ENCODE measurements at places on chromosomes 12 and 14.

GRCh38 chr14:75323571-75323970 is 44.9 kb downstream of the FOS start:
- peak; percentile 15 for DNase-seq

DNA sequence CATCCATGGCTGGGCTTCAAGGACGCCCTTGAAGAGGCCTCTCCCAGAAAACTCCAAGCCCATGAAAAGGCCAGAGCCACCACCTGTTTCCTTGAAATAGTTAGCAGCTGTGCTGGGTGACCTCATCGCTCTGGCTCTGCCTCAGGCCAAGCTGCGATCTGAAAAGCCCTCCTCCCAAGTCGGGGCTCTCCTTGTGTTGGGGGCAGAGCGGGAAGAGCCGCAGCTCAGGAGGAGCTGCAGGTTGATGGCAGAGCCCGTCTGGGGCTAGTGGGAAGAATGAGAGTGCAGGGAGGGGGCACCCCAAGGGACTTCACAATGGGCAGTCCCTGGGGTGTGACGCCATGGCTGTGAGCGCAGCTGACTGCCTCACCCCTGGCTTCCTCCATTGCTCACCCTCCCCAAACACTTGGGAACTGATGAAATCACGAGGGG is 50.0 kb upstream of the STON2 start:
- peak; percentile 38 for DNase-seq

GRCh38 chr14:96224480-96225096 is 19.9 kb downstream of the BDKRB2 start:
- DNase-seq: no peak

DNA sequence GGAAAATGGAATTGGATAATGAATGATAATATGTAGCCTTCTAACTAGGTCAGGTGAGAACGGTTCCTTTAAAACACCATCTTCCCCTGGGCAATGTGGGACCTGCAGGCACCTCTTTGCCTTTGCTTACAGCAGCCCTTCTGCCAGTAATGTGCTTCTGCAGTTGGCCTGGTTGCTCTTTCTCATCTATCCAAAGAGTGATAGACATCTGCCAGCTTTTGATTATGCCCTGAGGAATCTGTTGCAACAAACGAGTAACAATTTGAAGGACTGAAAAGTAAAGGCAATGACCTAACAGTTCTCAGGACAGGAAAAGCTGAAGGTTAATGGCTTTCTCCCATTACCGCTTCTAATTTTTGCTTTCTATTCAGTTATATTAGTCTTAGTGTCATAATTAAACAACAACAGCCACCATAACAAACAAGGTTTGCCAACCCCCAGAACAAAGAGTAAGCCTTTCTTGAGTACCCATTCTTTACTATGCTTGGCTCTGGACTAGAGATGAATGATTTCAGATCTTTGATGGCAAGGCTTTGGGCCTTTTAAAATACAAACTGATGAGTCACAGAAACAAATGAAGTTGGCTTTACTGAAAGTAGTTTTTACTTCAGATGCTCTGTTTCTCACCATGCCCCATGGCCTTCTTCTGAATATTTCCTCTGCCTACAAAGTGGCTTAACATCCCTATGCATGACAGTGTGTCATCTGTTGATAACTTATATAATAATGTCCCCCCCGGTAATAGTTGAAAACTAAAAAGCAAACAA is 76.1 kb upstream of the KRR1 start:
- DNase-seq: peak; percentile 35

DNA sequence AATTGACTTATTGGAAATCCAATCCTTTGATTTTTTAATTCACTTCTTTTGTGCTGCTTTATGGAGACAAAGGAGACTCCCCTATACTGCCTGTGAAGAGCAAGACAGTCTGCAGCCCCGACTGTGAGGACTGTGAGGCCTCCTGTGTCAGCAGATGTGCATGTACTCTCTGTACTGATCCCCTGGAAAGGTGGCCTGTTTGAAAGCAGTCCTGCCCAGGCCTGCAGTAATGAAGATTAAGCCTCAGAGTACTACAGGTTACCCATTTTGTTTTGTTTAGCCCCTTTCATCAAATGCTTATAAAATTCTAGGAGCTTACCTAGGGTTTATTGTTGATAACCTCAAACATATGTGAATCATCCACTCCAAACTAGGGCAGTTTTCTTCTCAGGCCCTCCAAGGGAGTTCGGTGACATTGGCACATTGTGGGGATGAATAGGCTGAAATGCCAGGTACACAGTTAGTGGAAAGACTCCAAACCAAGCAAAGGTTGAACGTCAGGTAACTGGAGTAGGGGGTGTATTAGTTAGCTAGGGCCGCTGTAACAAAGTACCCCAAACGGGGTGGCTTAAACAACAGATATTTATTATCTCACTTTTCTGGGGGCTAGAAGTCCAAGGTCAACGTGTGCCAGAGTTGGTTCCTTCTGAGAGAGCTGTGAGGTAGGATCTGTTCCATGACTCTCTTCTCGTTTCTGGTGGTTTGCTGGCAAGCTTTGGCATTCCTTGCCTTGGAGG is 208.7 kb upstream of the BCL2L14 start:
- no peak for DNase-seq
